ENCODE measurements at places on chromosomes 7 and 10. TPM values are rescaled to one million over a fixed set of nuclear protein-coding genes. Genes with fewer than 3 reads are reported as not detected.

DNA sequence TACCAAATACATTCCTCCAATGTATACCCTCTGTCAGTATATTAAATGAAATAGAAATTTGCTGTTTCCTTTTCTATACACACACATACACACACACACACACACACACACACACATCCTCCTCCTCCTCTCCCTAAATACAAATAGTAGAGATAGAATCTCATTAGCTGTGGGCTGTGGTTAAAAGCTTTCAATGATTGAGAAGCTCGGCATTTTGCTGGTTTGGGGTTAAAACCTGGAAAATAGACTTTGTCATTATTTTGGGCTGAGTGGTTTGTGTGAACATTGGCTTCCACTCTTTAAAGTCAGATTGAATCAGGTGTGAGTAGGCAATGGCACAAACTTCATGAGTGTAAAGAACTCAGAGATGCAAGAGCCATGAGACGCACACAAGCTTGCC, 596.0 kb downstream of the XPNPEP1 start:
- no peak for DNase-seq
- H3K4me1 ChIP-seq, result no peaks in the 10 kb centered on the region
- no peak overlapping the region for H3K27ac ChIP-seq
- H3K4me3 ChIP-seq, result no peak overlapping the region

DNA sequence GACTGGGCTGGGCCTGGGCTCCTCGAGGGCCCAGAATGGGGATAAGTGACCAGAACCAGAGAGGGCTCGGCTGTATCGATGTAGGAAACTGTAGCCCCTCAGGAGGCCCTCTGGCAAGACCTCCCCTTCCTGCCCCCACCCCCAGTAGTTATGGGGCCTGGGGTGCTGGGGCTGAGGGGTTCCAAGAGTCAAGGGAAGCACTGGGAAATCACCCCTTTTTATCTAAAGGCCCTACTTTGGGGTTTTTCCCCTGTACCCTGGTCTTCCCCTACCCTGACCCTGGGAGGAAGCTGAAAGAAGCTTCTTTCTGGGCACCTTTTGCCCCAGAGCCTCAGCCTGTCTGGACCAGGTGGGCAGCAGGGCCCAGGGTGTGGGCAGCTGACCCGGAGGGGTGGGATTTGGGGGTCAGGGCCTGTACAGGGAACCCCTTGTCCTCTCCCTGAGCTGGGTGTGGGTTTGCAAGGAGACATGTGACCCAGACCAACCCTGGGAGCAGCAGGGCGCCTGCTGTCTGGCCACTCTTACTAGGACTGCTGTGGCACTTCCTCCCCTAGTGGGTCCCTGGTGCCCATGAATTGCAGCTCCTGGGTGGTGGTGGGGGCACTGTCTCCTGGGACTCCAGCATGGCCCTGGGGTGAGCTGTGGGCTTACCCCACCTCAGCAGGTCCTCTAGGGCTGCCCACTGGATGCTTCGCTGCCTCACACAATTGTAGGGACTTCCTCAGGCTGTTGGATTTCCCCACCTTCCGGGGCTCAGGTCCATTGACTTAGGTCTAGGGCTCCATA, 1.5 kb downstream of the IRF5 start:
- peak overlapping the region; percentile 78 for H3K27ac ChIP-seq
- peaks cover 4% of the 10 kb centered on the region for H3K4me1 ChIP-seq
- no peak for DNase-seq
- H3K4me3 ChIP-seq, result peak overlapping the region; percentile 60
- H3K27me3 ChIP-seq, result no peaks in the 10 kb centered on the region
- H3K36me3 ChIP-seq, result no peaks in the 10 kb centered on the region

GRCh38 chr10:69807696-69808095, 6.0 kb downstream of the COL13A1 start:
- H3K27ac ChIP-seq, result no peak overlapping the region
- H3K27me3 ChIP-seq, result peaks cover 17% of the 10 kb centered on the region
- H3K4me3 ChIP-seq, result no peak overlapping the region
- peaks cover 6% of the 10 kb centered on the region for H3K4me1 ChIP-seq
- DNase-seq, result no peak
- no peaks in the 10 kb centered on the region for H3K36me3 ChIP-seq

DNA sequence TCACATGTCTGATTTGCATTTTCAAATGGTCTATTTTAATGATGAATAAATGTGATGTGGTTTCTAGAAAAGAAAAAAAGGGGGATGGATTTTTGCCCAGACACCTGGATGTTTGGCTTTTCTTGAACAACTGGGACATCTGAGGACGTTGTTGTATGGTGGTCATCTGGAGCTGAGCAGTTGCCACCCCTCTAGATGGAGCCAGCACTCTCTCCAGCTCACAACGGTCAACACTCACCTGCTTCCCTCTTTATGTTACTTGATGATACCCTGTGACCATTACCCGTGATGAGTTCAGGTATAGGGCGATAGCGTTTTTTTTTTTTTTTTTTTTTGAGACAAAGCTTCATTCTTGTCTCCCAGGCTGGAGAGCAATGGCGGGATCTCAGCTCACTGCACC, 30.1 kb upstream of the PAXIP1 start:
- no peaks in the 10 kb centered on the region for H3K4me1 ChIP-seq
- H3K27me3 ChIP-seq, result no peaks in the 10 kb centered on the region
- no peak overlapping the region for H3K4me3 ChIP-seq
- no peaks in the 10 kb centered on the region for H3K36me3 ChIP-seq

The SORBS1 gene
- 45.3 TPM for total RNA-seq

The ASIC3 gene
- total RNA-seq, result 0.95 TPM

DNA sequence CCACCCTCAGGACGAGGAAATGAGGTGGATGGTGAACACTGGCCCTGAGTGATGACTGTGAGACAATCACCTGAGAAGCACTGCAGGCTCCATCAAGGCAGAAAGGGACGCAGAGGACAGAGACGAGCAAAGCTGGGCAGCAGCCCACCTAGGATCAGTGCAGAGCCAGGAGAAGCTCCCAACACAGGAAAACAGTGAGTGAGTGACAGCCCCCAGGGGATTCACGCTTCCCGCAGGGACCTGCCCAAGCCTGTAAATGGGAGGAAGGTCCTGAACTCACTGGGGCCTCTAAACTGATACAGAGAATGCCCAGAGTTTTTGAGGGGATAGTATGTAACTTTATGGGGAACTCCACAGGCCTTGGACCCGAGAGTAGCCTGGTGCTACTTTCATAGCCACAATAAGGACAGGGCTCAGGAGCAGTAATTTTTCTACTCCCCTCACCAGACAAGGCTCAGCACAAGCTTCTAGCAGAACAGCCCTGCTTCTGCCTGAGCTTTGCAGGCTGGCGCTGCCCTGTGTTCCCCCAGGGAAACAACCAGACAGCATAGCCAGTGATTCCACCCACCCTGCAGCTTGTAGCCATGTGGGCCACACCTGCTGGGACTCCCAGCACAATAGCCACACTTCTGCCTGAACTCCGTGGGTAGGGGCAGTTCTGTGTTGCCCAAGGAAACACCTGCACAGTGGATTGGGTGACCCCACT, 708.4 kb downstream of the POM121L12 start:
- H3K27ac ChIP-seq, result no peak overlapping the region
- H3K36me3 ChIP-seq, result no peaks in the 10 kb centered on the region
- peaks cover 14% of the 10 kb centered on the region for H3K4me1 ChIP-seq
- no peaks in the 10 kb centered on the region for H3K27me3 ChIP-seq
